Stimulated activated CD4-positive, alpha-beta T cell treated with anti-CD3 and anti-CD28 coated beads, Interleukin-4, amount 100 ng/mL, for 24 hours (primary cell): ENCODE measurements at places on chromosomes 3 and 15.

DNA sequence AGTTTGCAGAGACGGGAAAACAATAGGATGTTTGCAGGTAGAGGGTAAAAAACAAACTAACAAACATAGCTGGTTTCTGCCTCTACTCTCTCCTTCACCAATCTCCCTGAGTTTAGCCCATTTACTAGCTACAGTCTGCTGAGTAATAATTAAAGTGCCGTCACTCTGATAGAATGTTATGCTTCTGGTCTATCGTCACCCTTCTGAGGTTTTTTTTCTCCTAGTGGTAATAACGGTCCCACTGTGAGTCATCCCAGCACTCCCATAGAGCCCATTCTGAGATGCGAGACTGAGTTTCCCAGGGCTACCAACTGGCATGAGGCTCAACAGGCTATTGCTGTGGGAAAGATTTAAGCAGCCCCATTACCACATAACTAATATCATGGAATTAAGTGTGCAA, 56.4 kb downstream of the PLAAT1 start:
- DNase-seq = no peak

GRCh38 chr3:14274999-14275961, 96.7 kb downstream of the LSM3 start:
- DNase-seq = no peak

DNA sequence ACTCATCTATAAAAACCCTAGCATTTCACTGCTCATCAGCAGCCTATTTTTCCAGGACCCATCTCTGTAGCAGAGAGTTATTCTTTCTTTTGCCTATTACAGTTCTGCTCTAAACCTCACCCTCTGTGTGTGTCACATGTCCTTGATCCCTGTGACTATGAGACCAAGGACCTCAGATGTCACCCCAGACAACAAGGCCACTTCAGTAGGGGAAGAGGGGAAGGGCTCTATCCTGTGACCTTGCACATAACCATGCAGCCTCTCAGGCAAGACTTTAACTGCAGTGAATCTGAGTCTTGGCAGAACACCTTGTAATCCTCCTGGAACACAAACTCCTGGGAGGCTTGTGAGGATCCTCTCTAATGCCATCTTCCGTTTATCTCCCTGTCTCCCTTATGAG, 4.4 kb upstream of the ZNF589 start:
- DNase-seq = no peak

- DNase-seq = no peak
These were observed 144.5 kb downstream of the FBLN2 start for GRCh38 chr3:13693441-13693840.

- no peak for DNase-seq
These were observed 9.4 kb upstream of the SACM1L start for GRCh38 chr3:45679805-45680204.

GRCh38 chr3:194571491-194572142, 61.6 kb downstream of the TMEM44 start:
- DNase-seq = no peak
